Stimulated activated CD8-positive, alpha-beta memory T cell treated with anti-CD3 and anti-CD28 coated beads, Interleukin-4, amount 100 ng/mL, for 4 hours (primary cell): ENCODE measurements at places on chromosomes 12 and 14.

- DNase-seq, result no peak
These were observed 10.2 kb downstream of the VASH1 start for GRCh38 chr14:76771437-76771980.

- DNase-seq, result no peak
These were observed 495.2 kb upstream of the SOX5 start for GRCh38 chr12:24444634-24445033.

- DNase-seq, result peak; percentile 1
These were observed at the start of gene PLEKHA5 for GRCh38 chr12:19129486-19130223. Gene PLEKHA5 (plus strand): TSS chr12:19129733. CDS start chr12:19129800, 67 bp downstream.

GRCh38 chr12:124026755-124027745 lies 54.0 kb downstream of the ZNF664 start:
- no peak for DNase-seq

GRCh38 chr14:68543516-68543915 lies 249.4 kb downstream of the ZFP36L1 start:
- no peak for DNase-seq

- no peak for DNase-seq
These were observed 58.2 kb downstream of the ALG10B start for GRCh38 chr12:38374751-38375150.

DNA sequence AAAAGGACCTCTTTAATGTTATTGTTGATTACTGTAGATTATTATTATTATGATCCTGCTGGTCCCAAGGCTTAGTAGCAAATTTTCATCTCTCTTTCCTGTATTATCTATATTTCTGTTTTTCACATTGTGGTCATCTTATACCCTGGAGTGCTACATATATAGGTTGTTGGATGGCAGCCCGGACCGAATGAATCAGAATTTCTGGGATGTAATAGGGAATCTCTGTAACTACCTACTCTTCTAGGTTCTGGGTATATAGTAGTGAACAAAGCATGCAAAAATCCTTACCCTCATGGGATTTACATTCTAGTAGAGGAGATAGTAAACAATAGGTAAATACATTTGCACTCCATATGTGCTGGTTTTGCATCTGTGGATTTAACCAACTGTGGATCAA lies 31.4 kb downstream of the NUBPL start:
- DNase-seq, result no peak

DNA sequence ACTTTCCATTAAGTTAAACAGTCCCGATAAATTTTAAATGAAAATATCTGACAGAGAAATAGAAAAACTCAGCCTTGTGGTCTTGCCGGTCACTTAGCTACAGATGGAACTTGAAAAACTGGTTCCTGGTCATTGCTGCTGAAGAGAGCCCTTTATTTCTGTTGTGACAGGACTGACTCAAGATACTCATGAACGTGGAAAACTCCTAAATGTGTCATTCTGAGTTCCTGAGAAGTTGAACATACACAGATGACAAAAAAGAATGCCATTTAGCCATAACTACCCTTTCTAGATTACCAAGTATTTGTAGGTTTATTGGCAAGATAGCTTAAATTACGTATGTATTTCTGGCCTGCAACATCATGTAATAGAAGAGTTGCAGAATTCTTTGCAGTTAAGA lies 134.2 kb downstream of the HMGA2 start:
- no peak for DNase-seq

GRCh38 chr12:75526655-75527511 lies 15.5 kb upstream of the KRR1 start:
- DNase-seq, result no peak

GRCh38 chr12:20455001-20455706 lies 86.8 kb downstream of the PDE3A start:
- no peak for DNase-seq

- no peak for DNase-seq
These were observed 3.8 kb downstream of the CBLN3 start for GRCh38 chr14:24425704-24426103.

DNA sequence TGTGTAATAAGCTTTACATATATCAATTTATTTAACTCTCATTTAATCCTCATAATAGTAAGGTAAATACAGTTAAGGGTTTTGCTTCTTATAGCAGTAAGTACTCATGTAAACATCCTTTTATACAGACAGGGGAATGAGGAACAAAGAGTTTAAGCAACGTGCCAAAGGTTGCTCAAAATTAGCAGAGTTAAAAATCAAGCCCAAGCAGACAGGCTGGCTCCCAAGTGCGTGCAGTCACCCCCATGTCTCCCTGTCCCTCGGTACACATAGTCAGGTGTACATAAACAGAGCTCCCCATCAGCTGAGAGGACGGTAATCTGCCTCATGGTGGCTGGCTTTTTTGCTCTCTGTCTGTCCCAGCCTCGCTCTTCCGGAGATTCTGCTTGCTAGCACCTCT lies 126.4 kb downstream of the DERA start:
- DNase-seq, result no peak

GRCh38 chr14:63423381-63423780 lies 104.6 kb upstream of the GPHB5 start:
- no peak for DNase-seq

DNA sequence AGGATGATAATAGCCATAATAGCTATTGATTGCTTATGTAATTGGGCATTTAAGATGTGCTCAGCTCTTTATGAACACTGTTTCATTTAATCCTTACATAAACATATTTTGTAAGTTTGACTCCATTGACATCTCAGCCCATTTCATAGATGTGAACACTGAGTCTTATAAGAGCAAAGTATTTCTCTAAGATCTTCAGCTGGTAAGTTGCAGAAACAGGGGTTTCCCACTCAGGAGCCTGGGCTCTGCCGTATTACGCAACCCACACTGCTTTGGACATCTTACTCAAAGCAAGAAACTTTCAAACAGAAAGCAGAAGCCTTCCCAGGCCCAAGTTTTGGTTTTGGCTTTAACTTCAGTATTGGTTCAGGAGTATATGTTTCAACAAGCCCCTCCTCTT lies 705.1 kb downstream of the MED13L start:
- DNase-seq, result no peak

GRCh38 chr12:115456946-115457689 lies 773.1 kb upstream of the TBX3 start:
- no peak for DNase-seq

DNA sequence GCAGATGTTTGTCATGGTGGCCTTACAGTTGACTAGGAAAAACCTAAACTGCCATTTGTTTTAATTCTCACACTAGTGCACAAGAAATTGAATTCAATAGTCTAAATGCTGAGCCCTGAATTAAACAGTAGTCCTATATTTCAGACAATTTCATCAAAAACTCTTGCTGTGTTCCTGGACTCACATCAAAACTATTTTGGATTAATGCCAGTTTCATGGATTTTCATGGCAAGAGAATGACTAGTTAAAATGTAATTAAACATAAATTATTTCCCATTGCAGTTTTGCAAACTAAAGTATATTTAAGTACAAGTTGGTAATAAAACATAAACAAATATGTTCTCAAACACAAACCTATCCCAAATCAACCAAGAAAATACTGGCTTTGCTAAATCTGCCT lies 468.0 kb upstream of the PRICKLE1 start:
- DNase-seq, result no peak

DNA sequence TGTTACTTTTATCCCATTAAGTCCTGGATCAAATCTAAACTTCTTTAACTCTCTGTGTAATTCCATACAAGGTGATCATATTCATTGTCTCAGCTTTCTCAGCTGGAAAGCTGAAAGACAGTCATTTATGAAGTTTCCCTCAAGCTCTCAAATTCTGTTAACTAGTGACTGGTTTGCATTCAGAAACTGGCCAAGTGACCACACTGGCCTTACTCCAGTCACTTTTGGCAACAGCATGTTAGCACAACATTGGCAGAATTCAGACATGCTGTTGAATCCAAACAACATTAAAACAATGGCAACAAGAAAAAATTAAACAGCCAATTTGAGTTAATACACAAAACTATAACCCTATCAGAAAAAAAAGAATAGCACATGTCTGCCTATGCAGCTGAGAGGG lies 343.3 kb downstream of the MDGA2 start:
- DNase-seq, result no peak

DNA sequence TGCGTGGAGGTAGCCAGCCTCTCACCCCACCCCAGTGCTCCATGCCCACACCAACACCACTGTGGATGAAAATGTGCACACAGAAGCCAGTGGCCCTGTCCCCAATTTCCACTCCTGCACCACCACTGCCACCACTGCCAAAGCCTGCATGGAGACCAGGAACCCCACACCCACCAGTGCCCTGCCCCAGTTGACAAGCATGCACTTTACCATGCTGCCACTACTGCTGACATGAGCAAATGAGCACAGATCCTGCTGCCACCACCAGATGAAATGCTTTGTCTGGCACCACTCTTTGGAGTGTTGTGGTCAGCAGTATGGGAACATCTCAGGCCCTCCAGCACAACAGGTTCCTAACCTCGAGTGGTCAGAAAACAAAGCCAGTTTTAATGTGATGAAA lies 104.1 kb downstream of the ATXN7L3B start:
- DNase-seq, result no peak

GRCh38 chr14:67186789-67187584 lies 2.3 kb upstream of the GARIN2 start:
- DNase-seq, result no peak

- no peak for DNase-seq
These were observed 108.3 kb downstream of the RGS6 start for GRCh38 chr14:72040528-72040927.

DNA sequence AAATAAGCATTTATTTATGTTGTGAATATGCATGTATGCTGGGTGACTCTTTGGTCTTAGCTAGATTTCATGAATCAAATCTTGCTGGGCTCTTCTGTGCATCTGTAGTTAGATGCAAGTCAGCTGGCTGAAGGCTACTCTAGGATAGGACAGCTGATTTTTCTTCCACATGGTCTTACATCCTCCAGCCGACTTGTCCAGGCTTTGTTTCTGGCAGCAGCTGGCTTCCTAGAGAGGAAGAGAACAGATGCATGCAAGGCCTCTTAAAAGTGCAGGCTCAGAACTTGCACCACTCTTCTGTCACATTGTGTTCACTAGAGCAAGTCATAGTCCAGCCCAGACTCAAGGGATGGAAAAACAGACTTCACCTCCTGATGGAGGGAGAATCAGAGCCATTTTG lies 435.4 kb upstream of the STXBP6 start:
- DNase-seq, result no peak

DNA sequence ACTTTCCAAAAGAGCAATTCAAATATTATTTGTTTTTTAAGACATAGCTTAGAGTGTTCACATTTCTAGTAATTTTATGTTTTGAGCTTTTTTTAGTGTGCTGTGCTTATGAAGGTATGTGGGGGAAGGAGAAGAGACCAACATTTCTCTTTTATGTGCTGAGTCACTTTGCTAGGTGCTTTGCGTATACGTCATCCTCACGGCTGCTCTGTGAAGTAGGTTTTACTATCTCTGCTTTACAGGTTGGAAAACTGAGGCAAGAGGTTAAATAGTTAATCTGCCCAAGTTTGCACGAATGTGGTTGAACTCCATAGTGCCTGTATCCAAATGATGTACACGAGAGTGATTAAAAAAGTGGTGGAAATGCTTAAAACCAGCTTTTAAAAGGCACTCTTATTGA lies 75.9 kb downstream of the AEBP2 start:
- no peak for DNase-seq

DNA sequence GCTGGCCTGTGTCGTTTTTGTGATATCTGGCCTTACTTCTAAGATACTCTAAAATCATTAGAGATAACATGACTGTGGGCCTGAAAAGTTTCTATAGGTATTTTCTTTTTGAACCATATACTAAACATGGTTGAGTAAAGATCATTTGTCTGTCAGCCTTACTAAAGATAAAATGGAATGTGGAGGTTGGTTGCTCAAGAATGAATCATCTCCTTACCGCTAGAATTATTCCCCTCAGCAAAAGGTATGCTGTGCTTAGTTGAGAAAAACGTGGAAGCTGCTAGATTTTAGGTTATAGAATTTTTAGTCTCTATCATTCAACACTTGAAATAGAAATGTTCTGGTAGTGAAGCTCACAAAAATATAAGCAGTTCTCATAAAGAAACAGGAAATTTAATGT lies 407.3 kb downstream of the AEBP2 start:
- DNase-seq, result no peak

GRCh38 chr14:96901227-96901626 lies 104.0 kb downstream of the VRK1 start:
- DNase-seq, result no peak

DNA sequence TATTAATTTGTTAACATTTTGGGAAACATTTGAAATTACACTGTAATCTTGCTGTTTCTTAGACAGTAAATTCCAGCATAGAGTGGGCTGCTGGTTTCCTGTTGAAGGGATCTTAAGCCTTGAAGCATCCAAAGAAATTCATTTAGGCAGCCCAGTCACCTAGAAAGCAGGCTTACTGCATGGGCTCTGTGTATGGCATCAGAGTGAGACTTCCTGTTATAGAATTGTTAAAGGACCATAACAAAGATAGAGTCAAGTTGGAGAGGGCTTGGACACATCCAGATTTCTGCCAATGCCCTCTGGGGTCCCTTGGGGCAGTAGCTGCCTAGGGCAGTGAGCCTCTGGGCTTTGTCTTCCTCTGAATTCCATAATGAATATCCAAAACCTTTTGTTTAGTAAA lies 149.2 kb downstream of the DYRK2 start:
- DNase-seq, result no peak

- no peak for DNase-seq
These were observed 6.2 kb upstream of the WDR89 start for GRCh38 chr14:63647696-63648410.

DNA sequence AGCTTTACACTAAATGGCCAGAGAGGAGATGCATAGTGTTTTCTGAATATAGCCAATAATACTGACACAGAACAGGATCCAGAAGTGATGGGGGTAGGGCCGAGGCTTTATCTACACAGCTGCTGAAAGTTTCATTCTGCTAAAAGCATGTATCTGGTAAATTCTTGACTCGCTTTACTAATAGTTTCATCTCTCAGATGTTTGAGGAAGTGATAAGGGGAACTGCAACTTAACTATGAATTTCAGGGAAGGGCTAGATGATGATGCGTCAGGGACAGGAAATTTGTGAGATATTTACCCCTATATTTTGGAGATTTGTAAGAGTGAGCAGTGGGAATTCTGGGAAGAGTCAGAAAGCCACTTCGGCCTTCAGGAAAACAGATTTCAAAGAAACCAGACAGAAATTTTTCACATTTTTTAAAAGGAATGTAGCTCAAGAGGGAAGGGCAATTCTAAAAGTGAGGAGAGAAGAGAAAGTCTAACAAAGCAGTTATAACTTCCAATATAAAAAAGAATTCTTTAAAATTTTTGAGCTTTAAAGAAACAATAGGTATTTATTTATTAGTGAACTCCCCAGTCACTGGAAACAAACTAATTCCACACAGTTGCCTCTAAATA lies 243.1 kb downstream of the BCAT1 start:
- no peak for DNase-seq

DNA sequence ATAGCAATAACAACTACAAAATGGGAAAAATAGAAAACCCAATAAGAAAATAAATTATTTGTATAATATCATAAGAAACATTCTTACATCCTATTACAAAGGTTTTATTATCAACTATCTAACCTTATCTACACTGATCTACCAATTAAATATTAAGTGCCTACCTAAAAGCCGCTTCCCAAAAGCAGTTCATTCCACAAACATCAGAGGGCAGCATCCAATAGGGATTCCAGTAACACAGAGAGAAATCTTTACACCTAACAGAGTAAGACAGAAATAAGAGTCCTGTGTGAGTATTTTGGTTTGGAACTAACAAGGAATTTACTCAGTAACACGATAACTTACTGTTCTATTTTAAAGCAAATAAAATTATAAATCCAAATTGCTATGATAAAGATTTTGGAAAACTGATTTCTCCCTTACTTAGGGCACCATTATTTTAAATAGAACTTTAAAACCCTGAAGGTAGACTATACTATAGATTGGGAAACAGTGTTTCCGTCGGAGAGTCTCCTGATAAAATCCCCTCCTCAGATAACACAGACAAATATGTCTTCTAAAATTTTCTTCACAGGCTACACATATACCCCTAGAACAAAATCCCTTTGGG lies 15.0 kb downstream of the GXYLT1 start:
- DNase-seq, result no peak
